ENCODE measurements at places on chromosomes 13 and 19.

GRCh38 chr13:36746051-36746450, 72.2 kb downstream of the SERTM1 start:
- no peak for DNase-seq

DNA sequence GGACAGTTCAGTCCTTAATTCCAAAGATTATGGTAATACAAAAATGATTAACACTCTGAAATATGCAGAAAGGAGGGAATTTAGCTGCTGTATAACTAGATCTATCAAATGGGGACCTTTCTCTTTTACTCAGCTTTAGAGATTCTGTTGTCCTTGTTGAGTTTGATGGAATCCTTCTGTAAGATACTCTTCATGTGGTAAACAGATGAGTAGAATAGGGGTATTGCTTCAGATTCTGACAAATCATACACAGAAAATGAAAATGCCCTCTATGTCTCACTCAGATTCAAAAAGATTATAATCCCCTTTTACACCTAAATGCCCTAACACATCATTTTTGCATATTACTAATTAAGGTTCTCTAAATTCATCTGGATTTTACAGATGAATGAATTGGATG, 50.7 kb downstream of the ARHGAP35 start:
- DNase-seq: no peak

GRCh38 chr13:98879957-98880356, 97.9 kb downstream of the DOCK9 start:
- no peak for DNase-seq

DNA sequence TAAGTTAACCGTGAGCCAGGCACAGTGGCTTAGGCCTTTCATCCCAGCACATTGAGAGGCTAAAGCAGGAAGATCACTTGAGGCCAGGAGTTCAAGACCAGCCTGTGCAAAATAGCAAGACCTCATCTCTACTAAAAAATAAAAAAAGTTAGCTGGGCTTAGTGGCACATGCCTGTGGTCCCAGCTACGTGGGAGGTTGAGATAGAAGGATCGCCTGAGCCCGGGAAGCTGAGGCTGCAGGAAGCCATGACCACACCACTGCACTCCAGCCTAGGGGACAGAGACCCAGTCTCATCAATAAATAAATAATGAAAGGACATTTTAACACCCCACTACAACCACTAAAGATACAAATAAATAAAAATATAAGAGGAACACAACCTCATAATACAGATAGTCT, 21.6 kb downstream of the LSM14A start:
- DNase-seq: no peak

GRCh38 chr13:37640499-37640898, 41.9 kb upstream of the POSTN start:
- peak; percentile 68 for DNase-seq

DNA sequence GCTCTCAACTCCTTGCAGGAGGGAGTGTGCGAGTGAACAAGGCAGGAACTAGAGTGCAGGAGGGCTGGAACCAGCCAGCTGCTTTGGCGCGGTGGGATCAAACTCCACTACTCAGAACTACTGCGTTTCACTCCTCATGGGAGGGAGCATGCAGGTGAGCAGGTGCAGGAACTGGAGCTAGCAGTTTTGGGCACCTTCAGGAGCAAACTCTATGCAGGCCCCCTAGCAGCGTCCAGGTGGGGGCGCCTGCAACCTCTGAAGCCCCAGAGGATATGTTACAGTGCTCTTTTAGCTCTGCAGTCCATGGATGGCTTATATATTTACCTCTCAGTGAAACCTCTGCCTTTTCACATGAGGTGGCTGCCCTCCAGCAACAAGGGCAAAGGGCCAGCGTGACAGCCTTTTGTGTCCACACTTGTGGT, 1303.4 kb downstream of the PCDH9 start:
- DNase-seq: peak; percentile 2

DNA sequence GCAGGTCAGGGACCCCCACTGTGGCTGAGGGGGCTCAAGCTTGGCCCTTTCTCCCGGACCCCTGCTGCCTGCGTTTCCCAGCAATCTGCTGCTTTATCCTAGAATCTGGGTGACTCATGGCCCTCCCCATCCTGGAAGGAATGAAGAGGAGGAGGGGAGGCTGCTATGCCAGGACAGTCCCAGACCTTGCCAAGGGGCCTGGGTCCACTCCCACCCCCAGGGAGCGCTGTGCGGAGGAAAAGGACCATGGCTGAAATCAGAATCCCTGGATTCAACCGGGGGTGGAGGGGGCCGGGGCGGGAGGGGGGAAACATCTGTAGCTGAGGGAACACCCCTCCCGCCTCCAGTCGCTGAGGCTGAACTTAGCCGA, 20.5 kb downstream of the ZNF114 start:
- DNase-seq: peak; percentile 67

- DNase-seq: no peak
Observed at GRCh38 chr13:40168425-40169166, 497.8 kb downstream of the FOXO1 start.

GRCh38 chr19:17737690-17738153, 13.6 kb upstream of the FCHO1 start:
- DNase-seq: no peak

DNA sequence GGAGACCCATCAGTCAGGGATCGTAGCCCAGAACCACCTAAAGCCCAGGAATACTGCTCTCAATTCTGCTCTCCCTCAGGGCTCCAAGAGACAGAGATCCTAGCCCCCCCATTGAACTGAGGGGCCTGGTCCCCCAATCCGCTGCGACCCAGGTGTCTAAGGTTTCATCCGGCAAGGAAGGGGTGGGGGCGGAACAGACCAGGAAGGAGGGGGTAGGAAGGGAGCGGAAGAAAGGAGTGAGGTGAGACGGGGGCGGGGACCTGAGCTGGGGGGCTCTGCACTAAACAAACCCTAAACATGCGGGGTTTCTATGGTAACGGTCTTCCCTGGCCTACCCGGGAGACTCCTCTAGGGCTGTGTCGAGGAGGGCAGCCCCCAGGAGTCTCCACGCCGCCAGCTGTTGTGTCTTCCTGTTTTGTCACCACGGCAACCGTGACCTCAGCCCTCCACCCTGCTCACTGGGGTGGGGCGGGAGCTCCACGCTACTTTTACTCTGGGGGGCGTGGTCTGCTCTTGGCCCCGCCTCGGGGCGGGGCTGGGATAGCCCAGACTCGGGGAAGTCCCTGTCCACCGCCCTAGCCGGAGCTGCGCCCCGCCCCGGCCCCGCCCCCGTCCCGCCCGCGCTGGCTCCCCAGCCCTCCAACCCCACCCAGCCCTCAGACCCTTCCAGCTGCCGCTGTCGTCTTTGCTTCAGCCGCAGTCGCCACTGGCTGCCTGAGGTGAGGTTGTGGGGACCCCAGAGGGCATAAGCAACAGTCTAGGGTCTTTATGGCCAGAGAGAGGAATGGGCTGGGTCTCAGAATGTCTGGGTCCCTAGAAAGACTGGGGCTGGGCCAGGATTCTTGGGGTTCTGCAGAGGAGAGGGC, at the start of gene MYADM:
MYADM (plus strand) TSS at position 659 of the 866 bp plus-strand sequence. CDS start 5,647 bp downstream, outside the sequence.
- no peak for DNase-seq

DNA sequence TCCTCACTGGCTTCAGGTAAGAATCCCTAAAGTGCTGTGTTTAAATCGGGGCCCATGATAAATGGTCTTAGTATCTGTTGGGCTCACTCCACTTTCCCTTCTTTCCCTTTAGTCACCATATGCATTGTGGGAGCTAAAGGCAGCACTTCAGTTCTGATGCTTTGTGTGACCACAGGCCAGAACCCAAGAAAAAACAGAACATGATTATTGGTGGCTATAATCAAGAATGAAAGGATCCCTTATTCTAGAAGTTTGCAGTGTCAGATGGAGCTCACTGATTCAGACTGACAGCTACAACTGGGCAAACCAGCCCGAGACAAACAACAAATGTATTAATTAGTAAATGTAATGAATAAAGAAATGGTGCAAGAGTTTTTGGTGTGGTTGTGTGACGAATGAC, 57.3 kb upstream of the POMP start:
- DNase-seq: no peak
